Liver (tissue), 10 donors: ENCODE measurements at places on chromosomes 13 and 19. TPM values are rescaled to one million over a fixed set of nuclear protein-coding genes. Genes with fewer than 3 reads are reported as not detected.

- peak overlapping the region; percentile 51 for H3K4me3 ChIP-seq
- DNase-seq = no peak
- no peak overlapping the region for H3K27ac ChIP-seq
- peaks cover 6% of the 10 kb centered on the region for H3K4me1 ChIP-seq
- H3K36me3 ChIP-seq = no peaks in the 10 kb centered on the region
Observed at GRCh38 chr19:47036097-47036651, 12.2 kb downstream of the TMEM160 start.

- no peaks in the 10 kb centered on the region for H3K27me3 ChIP-seq
- no peak for DNase-seq
- H3K4me1 ChIP-seq = peaks cover 50% of the 10 kb centered on the region
- H3K4me3 ChIP-seq = no peak overlapping the region
- no peak overlapping the region for H3K27ac ChIP-seq
Observed at GRCh38 chr19:13029893-13030292, 34.6 kb downstream of the NFIX start.

DNA sequence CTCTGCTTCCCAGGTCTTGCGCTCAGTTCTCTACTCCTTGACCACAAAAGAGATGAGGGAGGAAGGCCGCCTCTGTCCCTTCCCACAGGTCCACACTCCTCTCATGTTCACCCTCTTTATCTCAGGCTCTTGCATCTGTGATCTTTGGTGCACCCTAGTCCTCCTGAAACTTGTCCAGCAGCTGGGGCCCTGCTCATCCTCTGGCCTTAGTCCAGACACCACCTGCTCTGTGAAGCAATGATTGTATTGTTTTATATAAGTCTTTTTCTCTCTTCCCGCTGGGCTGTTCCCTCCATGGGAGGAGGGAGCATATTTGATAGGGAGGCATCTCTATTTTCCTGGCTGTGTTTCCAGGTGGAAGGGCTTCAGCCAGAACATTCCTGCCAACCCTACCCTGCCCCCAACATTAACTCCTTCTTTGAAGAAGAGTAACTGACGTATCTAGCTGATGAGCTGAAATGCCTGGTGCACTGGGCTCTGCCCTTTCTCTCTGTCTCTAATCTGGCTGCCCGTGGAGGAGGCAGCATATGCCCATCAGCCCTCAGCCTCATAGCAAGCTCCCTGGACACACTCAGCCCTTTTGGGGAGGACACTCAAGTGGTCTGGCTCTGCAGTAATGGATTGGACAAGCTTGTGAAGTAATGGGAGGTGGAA lies 38.2 kb upstream of the SIAH3 start:
- DNase-seq = no peak
- H3K36me3 ChIP-seq = no peaks in the 10 kb centered on the region
- H3K27me3 ChIP-seq = no peaks in the 10 kb centered on the region
- H3K4me1 ChIP-seq = no peaks in the 10 kb centered on the region

The MPHOSPH8 gene
- 13.3 TPM for total RNA-seq

- no peak overlapping the region for H3K27ac ChIP-seq
- no peaks in the 10 kb centered on the region for H3K27me3 ChIP-seq
- H3K4me3 ChIP-seq = no peak overlapping the region
- H3K4me1 ChIP-seq = no peaks in the 10 kb centered on the region
- H3K36me3 ChIP-seq = no peaks in the 10 kb centered on the region
Observed at GRCh38 chr13:50884265-50884664, 25.3 kb upstream of the RNASEH2B start.

- H3K27ac ChIP-seq = peak overlapping the region; percentile 82
- no peak for DNase-seq
- no peaks in the 10 kb centered on the region for H3K36me3 ChIP-seq
Observed at GRCh38 chr19:39111593-39112199, 13.9 kb upstream of the PAK4 start.

- no peak for DNase-seq
- H3K4me3 ChIP-seq = no peak overlapping the region
- H3K27me3 ChIP-seq = no peaks in the 10 kb centered on the region
Observed at GRCh38 chr19:32343550-32344262, 1.7 kb upstream of the ZNF507 start.

DNA sequence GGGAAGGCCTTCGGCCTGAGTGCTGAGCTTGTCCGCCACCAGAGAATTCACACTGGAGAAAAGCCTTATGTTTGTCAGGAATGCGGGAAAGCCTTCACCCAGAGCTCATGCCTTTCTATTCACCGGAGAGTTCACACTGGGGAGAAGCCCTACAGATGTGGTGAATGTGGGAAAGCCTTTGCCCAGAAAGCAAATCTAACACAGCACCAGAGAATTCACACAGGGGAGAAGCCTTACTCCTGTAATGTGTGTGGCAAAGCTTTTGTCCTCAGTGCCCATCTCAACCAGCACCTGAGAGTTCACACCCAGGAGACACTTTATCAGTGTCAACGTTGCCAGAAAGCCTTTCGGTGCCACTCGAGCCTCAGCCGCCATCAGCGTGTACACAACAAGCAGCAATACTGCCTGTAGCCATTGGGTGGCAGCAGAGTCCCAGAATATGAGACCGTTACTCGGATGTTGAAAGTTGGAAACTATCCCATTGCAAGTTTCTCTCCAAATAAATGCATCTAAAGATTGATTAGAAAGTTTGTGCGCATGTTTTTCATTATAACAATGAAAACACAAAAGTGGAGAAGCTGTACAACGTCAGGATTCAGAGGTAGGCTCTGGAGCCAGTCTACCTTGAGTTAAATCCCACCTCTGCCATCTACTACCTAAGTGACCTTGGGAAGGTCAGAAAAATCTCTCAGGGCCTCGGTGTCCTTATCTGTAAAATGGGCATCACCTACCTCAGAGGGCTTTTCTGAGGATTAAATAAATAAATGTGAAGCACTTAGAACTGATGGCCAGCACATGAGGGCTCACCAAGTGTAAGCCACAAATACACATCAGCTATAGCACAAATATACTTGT lies 21.1 kb downstream of the ZNF473 start:
- H3K36me3 ChIP-seq = peaks cover 51% of the 10 kb centered on the region
- H3K4me1 ChIP-seq = no peaks in the 10 kb centered on the region
- peak overlapping the region; percentile 8 for H3K4me3 ChIP-seq
- H3K27me3 ChIP-seq = no peaks in the 10 kb centered on the region
- DNase-seq = peak; percentile 64

The DACT3 gene
- total RNA-seq = 1.1 TPM

DNA sequence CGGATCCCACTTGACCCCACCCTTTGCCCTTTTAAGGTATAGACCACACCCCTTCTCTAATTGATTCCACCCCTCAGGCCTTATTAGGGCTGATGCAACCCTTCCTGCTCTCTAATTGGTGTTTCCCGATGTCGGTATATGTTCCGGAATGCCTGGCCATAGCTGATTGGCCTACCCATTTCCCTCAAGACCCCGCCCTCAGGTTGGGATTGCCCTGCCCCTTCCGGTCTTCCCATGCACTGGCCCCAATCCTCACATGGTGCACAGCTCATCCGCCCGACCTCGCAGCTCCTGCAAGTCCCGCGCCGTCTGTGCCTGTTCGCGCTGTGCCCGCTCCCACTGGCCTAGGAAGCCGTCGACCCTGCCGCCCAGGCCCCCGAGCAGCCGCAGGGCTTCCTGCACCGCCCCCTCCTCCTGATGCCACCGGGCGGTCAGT lies 18.1 kb downstream of the TSKS start:
- H3K4me3 ChIP-seq = no peak overlapping the region
- no peaks in the 10 kb centered on the region for H3K27me3 ChIP-seq
- no peaks in the 10 kb centered on the region for H3K36me3 ChIP-seq
- no peak overlapping the region for H3K27ac ChIP-seq

The SPRY2 gene
- total RNA-seq = 8.8 TPM

DNA sequence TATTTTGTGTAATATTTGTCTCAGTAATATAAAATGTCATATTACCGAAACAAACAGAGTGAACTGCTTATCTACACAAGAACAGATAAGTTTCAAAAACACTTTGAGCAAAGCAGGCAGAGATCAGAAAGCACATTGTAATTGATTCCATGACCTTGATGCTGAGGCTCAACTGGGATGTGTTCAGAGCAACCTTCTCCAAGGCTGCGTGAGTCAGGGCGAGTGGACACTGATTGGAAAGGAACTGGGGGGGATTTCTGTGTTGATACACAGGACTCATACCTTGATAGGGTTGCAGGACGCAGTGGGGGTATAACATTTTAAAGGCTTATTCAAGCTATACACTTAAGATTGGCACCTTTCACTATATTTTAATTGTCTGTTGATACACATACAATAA lies 1136.3 kb downstream of the UQCRFS1 start:
- H3K27ac ChIP-seq = no peak overlapping the region
- H3K36me3 ChIP-seq = no peaks in the 10 kb centered on the region
- no peaks in the 10 kb centered on the region for H3K27me3 ChIP-seq
- H3K4me3 ChIP-seq = no peak overlapping the region

DNA sequence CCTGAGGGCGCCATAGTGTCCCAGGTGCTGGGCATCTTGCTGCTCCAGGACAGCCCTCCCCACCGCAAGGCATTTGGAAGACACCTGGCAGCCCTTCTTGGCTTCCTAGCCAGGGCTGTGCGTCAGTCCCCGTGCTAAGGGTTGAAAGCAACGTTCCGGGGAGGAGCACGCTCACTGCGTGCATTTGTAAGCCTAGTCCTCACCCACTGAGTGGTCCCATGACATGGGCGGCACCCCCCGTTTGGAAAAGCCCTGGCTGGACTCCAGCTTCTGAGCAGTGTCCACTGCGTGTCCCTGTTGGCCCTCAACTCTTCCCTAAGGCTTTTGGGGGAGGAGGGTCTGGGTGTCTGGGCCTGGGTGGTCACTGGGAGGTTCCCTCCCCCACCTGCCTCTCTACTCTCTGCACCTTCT lies 76.3 kb upstream of the GPR183 start:
- H3K27ac ChIP-seq = no peak overlapping the region
- peak; percentile 20 for DNase-seq
- no peaks in the 10 kb centered on the region for H3K27me3 ChIP-seq
- no peaks in the 10 kb centered on the region for H3K36me3 ChIP-seq
- H3K4me3 ChIP-seq = no peak overlapping the region

DNA sequence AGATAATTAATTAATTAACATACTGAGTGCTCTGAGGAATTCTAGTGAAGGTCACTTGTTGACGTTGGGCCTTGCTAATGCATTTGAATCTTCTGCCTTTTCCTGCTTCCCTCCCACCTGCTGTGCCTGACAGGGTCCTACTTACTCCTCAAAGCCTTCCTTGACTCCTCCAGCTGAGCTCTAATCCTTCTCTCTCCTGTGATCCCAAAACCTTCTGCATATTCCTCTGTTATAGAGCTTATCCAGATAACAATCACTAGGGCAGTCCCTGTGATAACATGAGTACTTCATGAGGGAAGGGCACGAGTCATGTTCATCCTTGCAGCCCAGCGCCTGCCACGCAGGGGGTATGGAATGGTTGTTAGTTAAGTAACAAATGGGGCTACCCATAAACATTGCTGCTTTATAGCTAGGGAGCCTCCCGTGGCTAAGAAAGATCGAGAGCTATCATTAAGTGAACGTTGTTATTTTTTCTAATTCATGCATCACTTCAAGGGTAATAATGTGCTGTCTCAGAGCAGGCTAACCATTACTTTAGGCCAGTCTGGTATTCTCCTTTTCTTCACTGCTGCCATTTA lies 19.1 kb upstream of the SPATA13 start:
- H3K4me1 ChIP-seq = no peaks in the 10 kb centered on the region
- DNase-seq = no peak
- H3K36me3 ChIP-seq = no peaks in the 10 kb centered on the region

DNA sequence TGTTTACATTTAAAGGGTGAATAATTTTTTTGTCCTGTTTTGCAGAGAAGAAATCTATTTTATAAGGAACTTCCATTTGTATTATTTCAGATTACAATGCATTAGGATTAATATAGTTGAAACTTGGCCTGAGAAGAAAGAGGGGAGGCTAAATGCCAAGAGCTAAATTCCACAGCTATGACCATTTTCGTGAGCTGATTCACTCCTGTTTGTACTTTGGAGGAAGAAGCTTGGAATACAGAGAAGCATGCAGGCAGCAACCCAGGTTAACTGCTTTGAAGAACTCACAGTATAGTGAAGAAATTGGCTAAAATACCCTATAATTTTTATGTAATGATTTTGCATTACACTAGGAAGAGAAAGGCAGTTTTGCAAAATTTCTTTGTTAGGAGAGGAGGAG lies 309.4 kb upstream of the KLF12 start:
- H3K36me3 ChIP-seq = no peaks in the 10 kb centered on the region
- no peaks in the 10 kb centered on the region for H3K4me1 ChIP-seq
- DNase-seq = no peak
- H3K4me3 ChIP-seq = no peak overlapping the region
- H3K27me3 ChIP-seq = no peaks in the 10 kb centered on the region

The FFAR1 gene
- total RNA-seq = not detected

DNA sequence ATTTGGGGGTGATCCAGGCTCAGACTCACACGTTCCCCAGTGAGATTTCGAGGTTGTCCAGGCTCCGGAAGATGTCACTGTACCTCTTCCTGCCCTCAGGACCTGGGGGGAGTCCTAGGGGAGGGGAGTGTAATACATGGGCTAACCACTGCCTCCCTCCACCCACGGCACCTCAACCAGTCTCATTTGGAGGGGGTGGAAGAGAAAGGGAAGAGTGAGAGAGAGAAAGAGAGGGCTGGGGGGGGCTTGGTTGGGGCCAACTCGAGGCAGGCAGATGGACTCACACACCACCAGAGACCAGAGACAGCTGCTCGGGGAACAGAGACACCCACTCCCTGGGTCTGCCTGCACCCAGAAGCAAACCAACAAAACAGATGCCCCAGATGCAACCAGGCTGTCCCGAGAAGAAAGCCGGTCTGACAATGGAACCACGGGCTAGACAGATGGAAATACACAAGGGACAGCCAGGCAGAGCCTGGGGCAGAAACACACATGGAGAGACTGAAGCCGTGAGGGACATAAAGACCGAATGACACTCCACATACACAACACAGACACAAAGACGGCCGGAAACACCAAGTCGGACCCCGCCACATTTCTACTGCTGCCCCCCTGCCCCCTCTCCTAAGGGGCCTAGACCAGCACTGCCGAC lies 825 bp downstream of the GMIP start:
- H3K27me3 ChIP-seq = no peaks in the 10 kb centered on the region
- peaks cover 14% of the 10 kb centered on the region for H3K36me3 ChIP-seq
- H3K4me1 ChIP-seq = peaks cover 4% of the 10 kb centered on the region
- DNase-seq = no peak
- H3K4me3 ChIP-seq = peak overlapping the region; percentile 71

- no peaks in the 10 kb centered on the region for H3K36me3 ChIP-seq
- no peak for DNase-seq
- H3K4me3 ChIP-seq = no peak overlapping the region
- peak overlapping the region; percentile 50 for H3K27ac ChIP-seq
- no peaks in the 10 kb centered on the region for H3K27me3 ChIP-seq
Observed at GRCh38 chr19:46976845-46977320, 42.8 kb upstream of the NPAS1 start.

- DNase-seq = no peak
- H3K36me3 ChIP-seq = no peaks in the 10 kb centered on the region
- no peaks in the 10 kb centered on the region for H3K4me1 ChIP-seq
- no peak overlapping the region for H3K27ac ChIP-seq
- H3K27me3 ChIP-seq = no peaks in the 10 kb centered on the region
- no peak overlapping the region for H3K4me3 ChIP-seq
Observed at GRCh38 chr19:42635233-42635539, 40.5 kb upstream of the CEACAM8 start.

The TMPRSS9 gene
- total RNA-seq = 2.5 TPM

The ZNF175 gene
- 3.9 TPM for total RNA-seq
